ENCODE measurements at places on chromosomes 11 and 22.

DNA sequence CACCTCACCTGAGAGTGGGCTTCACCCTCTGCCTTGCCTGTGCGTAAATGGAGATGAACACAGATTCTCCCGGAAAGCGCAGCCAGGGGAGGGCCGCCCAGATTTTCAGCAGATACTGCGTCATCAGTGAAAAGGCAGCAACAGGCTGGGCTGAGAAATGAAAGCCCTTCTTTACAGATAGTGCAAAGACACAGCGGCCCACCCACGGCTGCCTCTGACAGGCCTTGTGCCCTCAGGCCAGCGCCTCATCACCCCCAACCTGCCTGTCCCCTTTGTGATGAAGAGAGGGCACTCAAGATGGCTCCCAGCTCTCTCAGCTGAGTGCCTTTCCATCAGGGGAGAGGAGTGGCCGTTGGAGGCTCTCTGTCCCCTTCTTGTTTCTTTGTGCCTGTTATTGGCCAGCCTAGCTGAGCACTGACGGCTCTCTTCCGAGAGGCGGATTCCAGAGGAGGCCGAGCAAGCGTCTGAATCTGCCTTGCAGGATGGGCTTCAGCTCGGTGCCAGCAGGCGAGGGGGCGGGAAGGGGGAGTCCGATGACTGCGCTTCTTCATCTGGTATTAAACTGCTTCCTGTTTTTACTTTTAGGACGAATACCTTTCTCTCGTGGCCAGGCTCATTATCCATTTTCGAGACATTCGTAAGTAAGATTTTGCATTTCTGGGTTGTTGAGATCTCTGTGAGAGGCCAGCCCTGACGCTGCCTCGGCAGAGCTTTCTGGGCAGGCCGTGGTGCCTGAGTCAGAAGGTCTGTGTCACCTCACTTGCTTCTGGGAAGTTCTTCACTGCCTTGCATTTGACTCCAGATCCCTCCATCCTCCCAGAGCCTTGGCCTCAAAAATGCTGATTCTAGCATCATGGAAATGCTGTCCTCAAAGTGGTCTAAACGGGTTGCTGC, 43.7 kb downstream of the MED15 start:
- DNase-seq = peak; percentile 76

DNA sequence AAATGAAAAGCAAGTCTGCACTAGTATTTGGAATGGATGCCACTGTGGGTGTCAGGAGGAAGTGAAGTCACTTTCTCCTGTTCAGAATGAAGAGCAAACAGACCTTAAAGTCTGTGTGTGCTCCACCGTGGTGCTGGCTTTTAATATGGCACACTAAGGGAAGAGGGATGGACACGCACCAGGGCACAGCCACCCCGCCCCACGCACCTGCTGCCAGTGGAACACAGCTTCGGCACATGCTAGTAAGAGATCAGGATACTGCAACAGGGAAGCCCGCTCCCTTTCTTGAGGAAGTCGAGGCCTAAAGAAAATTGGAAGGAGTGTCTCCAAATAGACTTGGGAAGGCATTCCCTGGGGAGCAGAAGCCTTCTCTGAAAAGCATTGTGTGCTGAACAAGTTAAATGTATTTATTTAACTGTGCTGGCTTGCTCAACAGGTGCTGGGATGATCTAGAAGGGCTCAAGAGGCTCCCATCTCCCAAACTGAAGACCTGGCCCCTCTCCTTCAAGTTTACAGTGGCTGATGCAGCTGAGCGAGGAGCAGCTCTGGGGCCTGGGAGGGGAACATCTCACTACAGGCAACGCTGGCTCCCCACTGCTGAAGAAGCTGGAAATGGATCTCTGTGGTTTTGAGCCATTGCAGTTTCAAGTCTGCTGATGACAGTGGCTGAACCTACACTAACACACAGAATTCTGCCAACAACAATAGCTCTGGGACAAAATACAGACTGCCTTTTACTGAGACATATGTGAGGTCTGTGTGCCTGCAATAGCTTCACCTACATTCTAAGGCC, 504.6 kb upstream of the B3GAT1 start:
- no peak for DNase-seq

DNA sequence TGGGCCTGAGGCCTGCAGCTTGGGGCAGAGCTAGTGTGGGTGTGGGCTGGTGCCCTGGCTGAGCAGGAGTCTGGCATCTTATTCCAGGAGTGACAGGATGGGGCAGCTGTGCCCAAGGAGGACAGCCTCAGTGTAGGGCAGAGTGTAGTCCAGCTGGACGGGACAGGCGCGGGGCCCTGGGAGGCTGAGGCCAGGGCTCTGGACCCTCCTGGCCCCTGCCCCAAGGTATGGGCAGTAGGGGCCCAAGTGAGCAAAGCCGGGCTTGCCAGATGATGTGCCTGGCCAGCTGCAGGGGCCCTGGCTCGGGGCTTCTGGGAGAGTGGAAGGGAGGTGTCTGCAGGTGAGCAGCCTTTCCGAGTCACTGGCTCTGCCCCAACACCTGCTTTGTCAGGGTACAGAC, 1190.9 kb downstream of the BRD1 start:
- no peak for DNase-seq

GRCh38 chr11:133928628-133929059, 28.1 kb downstream of the IGSF9B start:
- DNase-seq = peak; percentile 87

DNA sequence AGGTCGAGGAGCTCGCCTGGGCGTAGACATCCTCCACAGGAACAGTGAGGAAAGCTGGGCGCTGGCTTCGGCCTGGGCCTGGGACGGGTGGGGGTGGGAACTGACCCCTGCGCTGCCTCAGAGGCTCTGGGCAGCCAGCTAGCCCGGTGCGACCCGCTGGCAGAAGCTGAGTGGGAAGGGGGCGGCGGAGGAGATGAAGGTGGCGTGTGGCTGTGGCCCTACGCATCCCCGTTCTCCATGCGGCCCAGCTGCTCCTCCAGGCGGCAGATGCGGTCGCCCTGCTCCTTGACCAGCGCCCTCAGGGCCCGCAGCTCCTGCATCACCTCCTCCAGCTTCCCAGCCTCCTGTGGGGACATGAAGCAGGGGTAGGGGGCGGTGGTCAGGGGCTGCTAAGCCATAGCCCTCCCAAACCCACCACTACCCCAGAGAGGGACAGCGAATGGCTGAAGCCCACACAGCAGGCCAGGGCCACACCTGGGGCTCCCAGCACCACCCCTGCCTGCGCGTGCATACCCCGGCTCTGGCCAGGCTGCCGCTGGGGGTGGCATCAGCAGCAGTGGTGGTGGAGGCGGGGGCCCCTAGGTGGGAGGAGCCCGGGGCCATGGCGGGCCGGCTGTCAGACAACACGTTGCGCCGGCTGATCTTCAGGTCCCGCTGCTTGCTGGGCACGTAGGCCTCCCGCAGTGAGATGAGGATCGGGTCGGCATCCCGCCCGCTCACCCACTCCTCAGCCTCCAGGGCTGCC, 848 bp upstream of the PTPRCAP start:
- peak; percentile 88 for DNase-seq

DNA sequence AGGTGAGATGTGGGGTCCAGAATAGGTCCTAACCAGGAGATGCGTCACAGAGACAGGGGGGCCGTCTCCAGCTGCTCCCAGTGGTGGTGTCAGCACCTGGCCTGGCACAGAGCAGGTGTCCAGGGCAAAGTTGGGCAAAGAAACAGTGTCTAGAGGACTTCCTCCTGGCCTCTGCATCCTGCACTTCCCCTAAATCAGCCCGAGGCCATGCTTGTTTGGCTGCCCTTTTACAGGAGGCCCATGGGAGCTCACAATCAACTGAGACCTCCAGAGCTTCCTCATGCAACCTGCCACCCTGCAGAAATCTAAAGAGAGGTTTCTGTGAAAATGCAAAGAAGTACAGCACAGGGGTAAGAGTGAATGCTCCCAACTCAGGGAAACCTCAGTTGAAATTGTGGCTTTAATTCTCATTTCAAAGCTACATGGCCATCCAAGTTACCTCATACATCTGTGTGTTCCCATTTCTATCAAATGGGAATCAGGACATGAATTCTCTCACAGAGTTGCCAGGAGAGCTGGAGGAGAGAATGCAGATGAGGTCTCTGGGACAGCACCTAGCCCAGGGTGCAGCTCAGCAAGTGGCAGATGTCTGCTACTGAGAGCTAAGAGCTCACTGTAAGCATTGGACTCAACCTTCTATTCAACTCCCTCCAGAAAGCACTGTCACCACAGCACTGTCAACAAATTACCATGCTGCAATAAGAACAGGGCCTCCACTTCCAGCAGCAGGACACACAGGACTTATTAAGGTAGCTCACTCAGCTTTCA, 32.6 kb downstream of the TCIRG1 start:
- DNase-seq = no peak

- no peak for DNase-seq
These were observed 723 bp upstream of the C22orf31 start for GRCh38 chr22:29062286-29062821.

GRCh38 chr11:76678321-76678720, 7.8 kb upstream of the LRRC32 start:
- DNase-seq = no peak

- DNase-seq = no peak
These were observed 14.1 kb downstream of the H19 start for GRCh38 chr11:1983601-1983961.
